PC-9 (cell line): ENCODE measurements at places on chromosomes 1 and 21.

DNA sequence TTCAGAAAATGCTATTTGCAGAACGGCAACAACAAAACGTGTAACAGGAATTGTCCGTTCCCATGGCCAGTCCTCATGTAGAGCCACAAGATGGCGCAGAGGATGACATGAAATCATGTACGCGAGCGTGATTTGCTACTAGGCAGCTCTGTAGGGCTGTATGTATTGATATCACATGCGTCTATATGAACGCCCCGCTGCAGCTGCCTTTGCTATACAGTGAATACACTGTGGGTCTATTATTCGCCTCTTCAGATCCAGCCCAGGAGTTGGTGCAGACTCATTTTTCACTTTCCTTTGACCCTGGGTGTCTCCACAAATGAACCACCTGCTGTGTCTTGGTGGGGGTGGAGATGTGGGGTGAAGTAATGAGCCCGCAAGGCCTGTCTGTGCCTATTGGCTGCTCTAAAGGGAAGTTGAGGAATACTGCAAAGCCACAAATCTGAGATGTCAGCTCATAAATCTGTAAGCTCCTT lies 361.5 kb downstream of the KIF26B start:
- DNase-seq: no peak

DNA sequence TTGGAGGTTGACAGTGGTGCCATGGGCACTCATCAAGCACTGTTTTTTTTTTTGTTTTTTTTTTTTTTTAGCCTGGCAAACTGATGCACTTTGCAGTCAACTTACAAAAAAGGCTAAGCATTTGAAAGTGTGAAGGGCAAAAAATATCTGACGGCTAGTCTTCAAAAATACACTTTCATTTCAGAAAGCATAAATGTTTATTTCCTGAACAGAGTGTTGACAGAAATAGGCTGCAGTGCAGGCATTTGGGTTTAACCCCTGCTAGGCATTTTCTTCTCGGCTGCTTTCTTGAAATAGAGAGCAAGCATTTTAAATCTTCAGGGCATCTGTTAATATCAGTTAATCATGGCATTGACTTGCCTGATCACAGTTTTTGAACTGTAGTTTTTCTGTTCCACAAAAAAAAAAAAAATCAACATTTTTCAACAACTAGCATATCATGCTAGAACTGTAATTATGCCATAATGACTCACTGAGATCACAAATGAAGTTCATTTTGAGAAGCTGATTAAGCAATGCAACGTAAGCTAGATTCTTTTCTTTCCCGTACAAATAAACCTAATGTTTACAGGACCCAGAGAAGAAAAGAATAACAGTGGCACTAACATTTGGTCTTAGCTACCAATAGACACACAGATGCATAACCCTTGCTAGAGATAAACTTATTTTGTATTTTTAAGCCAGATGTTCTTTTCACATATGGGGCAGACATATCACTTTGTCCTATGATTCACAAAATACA lies 100.4 kb upstream of the USH2A start:
- DNase-seq: no peak

- no peak for DNase-seq
Observed at GRCh38 chr21:46078978-46079351, 18.9 kb upstream of the COL6A2 start.

- DNase-seq: no peak
Observed at GRCh38 chr1:74235153-74235552, at the start of gene TNNI3K. TNNI3K (plus strand) TSS chr1:74235387; CDS start chr1:74235452, 65 bp downstream.

GRCh38 chr1:24708938-24709337 lies 36.3 kb upstream of the CLIC4 start:
- no peak for DNase-seq

- DNase-seq: no peak
Observed at GRCh38 chr1:68307378-68307787, 75.1 kb upstream of the WLS start.

- no peak for DNase-seq
Observed at GRCh38 chr1:203629016-203629506, 2.4 kb downstream of the ATP2B4 start.

GRCh38 chr1:232405781-232406180 lies 224.2 kb downstream of the SIPA1L2 start:
- no peak for DNase-seq

GRCh38 chr1:160580221-160580812 lies 1.0 kb upstream of the CD84 start:
- no peak for DNase-seq

- no peak for DNase-seq
Observed at GRCh38 chr1:209328196-209328595, 255.3 kb upstream of the CAMK1G start.

DNA sequence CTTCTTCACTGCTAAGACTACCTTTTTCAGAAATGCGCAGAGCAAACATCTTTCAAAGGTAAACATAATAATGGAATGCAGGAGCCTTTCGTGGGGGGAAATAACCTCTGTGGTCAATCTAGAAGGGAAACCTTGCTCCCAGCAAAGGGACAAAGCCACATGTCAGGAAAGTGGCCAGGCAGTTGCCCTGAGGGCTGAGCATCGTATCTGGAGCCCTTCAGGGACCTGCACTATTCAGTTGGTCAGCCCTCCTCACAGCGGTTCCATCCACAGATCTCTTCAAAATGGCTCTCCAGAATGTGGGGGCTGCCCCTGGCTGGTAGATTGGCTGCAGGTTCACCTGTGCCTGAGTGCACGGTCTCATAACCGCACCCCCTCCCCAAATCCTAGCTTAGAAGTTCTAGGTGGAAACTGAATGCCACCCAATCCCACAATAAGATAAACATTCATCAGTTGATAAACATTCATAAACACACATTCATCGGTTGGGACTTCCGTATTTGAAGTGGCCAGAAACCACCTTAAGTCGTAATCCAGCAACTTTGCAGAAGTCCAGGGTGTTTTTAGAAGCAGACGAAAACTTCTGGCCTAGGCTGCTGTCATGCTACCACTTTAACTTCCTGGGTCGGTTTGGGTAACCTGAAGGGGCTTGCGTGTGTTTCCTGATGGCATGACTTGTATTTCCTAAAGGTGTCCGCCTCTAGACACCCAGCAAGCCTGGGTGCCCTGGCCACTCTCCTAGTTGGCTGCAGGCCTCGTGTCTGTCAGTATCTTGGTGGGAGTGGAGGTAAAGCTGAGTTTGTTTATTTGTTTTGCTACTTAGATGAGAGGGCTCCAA lies 50.5 kb downstream of the RASSF5 start:
- DNase-seq: no peak

DNA sequence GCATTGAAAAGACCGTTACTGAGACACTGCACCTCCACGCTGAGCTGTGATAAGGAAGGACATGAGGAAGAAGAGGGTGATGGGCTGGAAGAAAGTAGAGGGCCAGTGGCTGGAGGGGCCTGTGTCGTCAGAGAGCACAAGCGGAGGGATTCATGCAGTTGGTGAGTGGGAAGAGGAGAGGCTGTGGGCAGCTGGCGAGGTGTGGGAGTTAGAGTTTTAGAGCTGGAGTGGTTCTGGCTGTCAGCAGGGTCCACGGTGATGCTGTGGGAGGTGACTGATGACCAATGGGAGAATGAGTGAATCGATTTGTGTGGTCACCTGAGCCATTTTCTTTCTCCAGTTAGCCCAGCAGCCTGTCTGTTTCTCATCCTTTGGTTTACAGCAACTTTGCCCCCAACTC lies 66.2 kb upstream of the SLC2A1 start:
- no peak for DNase-seq

DNA sequence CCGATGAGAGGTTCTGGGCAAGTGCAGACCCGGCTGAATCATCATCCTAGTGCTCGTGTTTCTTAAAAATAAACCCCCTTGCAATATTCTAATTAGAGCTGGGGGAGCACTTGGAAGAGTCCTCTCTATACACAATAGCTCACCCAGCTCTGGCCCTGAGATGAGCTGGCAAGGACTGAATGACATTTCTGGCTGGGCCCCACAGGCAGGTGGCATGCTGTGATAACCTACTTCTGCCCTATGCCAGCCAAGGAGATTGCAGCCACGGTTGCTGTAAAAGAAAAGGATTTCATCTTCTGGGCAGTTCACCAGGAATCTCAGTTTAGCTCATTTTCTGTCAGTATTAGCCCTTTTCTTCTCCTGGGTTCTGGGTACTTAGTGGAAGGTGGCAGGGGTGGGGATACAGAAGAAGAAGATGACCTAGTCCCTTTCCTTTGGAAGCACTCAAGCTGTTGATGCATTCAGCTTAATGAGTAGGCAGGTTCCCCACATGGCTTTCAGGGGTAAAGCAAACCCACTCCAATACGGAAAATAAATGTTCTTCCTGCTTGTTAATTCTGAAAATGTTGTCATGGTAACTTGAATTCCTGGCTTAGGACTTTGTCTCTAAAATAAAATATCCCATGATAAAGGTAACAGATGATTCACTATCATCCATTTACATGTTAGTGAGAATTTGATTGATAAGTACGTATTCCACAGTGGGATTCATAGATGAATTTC lies 32.2 kb downstream of the VASH2 start:
- no peak for DNase-seq

GRCh38 chr1:222331340-222331739 lies 216.6 kb downstream of the HHIPL2 start:
- DNase-seq: no peak

DNA sequence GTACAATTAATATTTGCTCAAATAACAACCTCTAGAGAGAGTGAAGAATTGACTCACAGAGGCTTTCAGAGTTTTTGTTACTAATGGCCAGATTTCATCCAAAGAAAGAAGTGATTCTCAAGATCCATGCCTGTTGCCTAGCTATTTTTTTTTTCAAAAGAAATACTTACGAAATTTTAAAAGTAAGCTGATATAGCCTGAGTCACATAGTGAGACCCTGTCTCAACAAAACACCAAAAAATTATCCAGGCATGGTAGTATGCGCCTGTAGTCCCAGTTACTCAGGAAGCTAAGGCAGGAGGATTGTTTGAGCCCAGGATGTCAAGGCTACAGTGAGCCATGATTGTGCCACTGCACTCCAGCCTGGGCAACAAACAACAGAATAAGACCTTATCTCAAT lies 14.6 kb downstream of the PALMD start:
- DNase-seq: peak; percentile 68

DNA sequence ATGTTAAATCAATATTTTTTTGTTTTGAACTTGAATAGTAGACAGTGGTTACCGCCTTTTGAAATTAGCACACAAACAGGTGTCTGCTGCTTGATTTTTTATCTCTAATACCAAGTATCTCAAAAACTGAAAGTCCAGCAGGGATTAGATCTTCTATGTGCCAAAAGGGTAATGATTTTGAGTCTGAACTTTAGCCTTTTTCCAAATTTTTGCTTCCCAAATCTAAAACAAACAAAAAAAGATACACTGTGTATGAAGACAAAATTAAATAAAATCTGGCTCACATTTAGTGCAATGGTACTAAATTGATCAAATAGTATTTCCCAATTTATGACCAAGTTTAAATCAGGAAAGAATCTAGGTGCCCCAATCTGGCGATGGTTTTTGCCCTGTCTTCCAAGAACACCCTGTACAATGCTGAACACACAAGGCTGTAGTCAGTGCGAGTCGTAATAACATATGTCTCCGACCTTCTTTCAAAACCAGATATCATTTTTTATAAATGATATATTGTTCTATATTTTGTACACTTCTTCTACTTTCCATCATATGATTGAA lies 40.5 kb downstream of the PLPPR4 start:
- no peak for DNase-seq

- no peak for DNase-seq
Observed at GRCh38 chr1:55047611-55048010, 8.3 kb downstream of the PCSK9 start.

DNA sequence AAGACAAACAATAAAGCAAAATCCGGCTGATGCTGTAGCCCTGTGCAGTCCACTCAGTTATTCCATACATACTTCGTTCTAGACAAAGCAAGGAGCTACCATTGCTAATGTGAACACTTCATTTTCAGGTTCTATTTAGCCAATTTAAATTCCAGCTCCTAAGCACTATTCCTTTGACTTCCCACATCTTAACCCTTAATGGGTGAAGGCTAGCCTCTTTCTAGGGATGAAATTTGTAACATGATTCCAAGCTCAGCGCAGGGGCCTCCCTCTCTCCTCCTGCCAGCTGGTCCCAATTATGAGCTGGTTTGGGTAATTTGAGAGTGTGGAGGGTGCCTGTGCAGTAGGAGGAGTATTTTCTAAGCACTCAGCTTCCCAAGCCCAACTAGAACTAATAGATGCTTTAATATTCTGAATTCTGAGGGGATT lies 53.9 kb upstream of the PTGFRN start:
- DNase-seq: no peak

GRCh38 chr1:187409341-187409740 lies 580.6 kb downstream of the PLA2G4A start:
- DNase-seq: no peak

- DNase-seq: no peak
Observed at GRCh38 chr1:48548985-48549384, 77.0 kb upstream of the SPATA6 start.

- no peak for DNase-seq
Observed at GRCh38 chr1:48228156-48228555, 5.6 kb downstream of the SLC5A9 start.
